ENCODE measurements at places on chromosomes 7 and 10.

DNA sequence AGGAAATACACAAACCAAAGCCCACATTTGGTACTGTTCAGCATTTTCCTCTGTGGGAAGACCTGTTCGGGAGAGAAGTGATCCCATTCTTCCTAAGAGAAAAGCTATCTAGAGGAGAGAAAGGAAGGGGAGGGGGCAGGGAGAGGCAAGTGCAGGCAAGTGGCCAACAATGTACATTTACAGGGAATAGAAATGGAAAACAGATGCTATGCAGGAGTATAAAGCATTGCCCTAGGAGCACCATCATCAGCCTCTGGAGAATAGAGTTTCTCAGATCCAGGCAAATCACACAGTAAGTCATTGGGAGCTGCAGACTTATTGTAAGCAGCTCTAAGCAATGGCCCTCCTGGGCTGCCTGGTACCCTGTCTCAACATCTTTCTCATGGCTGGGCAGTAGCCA, 424.4 kb upstream of the AUTS2 start:
- DNase-seq, result no peak

- DNase-seq, result no peak
Observed at GRCh38 chr10:72076756-72077155, 11.6 kb downstream of the SPOCK2 start.

GRCh38 chr7:3710531-3710930, 409.5 kb downstream of the SDK1 start:
- no peak for DNase-seq

DNA sequence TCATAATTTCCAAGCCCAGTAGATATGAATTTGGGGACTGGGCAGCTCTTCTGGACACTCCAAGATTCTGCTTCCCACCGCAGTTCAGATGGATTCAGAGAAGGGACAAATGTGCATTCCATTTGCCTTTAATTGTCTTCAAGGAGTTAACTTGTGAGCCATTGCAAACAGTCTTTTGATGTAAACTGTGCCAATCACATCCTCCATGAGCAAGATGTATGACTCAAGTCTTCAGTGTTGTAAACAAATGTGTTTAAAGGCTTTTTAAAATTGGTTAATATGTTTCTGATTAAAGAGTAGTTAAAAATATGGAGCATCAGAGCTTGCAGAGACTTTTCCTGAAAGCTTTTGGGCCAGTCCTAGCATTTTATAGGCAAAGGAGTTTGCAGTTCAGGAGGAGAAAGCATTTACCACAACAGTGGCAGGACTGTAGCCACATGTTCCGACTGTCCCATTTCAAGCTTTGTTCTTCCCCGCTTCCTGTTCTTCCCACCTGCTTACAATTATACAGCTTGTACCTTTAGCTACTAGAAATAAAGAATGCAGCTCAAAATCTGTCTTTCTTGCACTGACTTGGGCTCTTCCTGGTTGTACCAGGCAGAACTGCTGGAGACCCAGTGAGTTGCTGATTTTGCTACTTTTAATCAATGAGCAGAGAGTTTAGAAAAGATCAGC, 6.2 kb downstream of the SLC18A2 start:
- DNase-seq, result no peak

GRCh38 chr10:69685426-69685801, 55.4 kb downstream of the FAM241B start:
- DNase-seq, result no peak

All from SK-N-MC (cell line).